ENCODE measurements at places on chromosomes 4 and X.

DNA sequence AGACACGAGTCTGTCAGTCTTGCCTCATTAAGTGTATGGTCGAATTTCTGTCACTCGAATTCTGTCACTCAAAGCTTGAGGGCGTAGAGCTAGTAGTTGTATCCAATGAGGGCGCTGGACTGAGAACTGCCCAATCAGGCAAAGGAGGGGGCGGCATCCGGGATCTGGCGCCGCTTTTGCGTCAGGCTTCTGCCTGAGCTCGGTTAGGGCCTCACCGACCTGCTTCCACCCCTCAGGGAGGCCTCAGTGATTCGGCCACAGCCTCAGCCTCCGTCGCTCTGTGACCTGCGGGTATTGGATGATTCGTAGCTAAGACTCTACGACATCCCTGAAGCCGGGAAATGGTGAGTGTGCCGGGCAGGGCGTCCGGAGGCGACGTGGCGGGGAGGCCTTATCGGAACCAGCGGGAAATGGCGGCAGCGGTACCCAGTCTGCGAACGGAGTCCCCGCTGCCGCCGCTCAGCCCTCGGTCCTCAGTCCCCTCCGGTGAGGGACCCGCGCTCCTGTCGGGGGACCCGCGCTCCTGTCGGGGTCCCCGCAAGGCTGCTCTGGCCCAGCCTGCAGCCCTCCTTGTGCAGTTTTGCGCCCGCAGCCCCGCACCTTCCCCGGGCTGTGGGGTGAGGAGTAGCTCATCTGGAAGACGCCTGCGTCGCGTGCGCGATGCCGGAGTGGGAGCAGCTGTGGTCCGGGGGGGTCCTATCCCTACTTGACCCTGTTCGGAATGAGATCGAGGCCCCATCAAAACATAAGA, 88.3 kb downstream of the ZNF718 start:
- peak; percentile 39 for DNase-seq

DNA sequence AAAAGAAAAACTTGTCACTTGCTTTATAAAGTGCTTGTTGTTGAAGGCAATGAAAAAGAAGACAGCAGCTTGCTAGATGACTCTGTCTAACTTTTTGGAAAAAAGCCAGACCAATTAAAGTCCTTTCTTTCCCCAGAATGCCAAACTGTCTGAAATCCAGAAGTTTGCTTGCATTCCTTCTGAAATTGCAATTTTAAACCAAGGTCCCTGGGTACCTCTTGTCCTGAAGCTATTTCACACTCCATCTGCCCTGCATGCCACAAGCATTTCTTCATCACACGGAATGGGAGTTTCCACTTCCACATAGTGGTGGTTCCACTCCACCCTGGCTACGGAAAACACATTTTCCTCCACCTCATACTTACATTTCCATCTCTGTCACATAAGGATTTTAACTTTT, 101.0 kb downstream of the PAPSS1 start:
- no peak for DNase-seq

DNA sequence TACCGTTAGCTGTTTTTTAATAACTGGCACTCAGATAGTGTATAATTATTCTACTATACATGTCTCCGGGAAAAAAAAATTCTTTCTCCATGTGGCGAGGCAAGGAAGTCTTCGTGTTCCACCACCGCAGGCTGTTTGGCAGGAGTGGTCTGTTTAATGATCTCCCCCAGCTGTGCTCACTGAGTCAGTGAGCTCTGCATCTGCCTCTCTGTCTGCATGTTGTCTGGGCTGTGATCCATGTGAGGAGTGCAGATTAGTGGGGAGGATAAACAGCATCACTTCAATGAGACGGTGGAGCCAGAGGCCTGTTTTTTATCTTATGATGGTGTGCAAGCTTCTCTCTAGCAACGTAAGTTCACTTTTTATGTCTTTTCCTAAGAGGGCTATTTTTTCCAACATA, 69.8 kb downstream of the RPS3A start:
- DNase-seq = no peak

DNA sequence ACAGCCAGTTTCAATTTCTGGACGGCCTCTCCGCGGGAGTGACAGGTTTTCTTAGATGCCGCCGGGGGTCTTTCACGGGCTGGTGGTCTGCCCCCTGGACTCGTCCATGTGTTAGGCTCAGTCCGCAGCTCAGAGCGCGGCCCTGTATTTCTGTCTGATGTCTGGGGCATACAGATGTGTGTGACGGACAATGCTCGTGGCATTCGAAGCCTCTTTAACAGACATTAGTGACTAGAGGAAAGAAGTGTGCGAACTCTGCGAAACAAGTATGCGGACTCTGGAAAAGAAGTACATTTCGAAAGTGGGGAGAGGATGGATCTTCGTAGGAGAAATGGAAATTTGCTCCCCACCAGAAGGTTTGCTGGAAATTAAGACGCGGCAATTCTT, 793 bp upstream of the DCUN1D4 start:
- DNase-seq = no peak

DNA sequence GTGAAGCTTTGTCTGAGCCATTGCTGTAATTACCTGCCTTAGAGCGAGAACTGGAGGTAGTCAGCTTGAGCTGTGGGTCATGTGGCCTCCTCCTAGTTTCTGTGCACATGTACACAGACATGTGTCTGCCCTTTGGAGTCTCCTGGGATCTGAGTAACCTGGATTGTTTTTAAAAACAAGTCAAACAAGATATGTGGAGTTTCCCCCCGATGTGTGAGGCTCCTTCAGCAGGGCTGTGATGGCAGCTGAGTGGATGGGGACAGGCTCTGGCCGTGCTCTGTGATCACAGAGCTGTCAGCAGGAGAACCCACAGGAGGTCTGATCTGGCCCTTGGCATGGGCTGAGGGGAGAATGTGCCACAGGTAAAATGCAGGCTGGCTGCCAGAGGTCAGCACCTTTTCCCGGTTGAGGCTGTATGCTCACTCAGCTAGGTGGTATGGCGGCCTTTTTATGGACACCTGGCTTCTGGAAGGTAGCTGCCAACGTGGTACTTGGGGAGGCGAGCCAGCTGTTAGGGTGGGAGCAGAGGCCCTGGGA, 38.4 kb downstream of the NOP14 start:
- DNase-seq = peak; percentile 29

GRCh38 chrX:80876877-80877276, 67.2 kb upstream of the BRWD3 start:
- DNase-seq = no peak

- DNase-seq = no peak
Observed at GRCh38 chrX:51876441-51876840, 17.0 kb upstream of the MAGED1 start.

DNA sequence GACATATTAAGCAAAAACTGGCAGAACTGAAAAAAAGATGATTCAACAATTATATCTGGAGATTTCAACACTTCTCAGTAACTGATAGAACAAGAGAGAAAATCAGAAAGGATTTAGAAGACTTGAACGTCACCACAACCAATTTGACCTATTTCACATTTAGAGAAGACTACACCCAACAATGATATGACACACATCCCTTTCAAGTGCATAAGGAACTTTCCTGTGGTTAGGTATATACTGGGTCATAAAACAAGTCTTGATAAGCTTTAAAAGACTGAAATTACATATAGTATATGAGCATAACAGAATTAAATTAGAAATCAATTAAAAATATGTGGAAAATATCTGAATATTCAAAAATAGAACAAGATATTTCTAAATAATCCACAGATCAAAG, 201.2 kb upstream of the HAND2 start:
- DNase-seq = no peak

GRCh38 chrX:140510895-140511295, 6.0 kb upstream of the SOX3 start:
- DNase-seq = no peak

DNA sequence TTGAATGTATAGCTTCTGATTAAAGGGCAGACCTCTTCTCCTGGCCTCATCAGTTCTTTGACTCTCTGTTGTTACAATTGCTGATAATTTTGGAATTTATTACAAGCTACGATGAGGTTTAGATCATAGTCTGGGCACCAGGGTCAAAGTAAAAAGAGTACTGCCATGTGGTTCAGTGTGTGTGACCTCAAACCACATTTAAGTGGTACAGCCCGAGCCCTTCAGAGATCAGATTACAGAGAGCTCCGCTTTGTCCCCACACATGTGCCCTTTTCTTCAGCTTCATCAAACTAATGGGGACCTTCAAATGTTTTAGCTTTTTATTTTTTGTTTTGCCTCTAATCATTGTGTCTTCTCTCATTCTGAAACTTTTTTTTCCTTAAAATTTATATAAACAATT, 37.1 kb downstream of the SPANXN2 start:
- DNase-seq = no peak

DNA sequence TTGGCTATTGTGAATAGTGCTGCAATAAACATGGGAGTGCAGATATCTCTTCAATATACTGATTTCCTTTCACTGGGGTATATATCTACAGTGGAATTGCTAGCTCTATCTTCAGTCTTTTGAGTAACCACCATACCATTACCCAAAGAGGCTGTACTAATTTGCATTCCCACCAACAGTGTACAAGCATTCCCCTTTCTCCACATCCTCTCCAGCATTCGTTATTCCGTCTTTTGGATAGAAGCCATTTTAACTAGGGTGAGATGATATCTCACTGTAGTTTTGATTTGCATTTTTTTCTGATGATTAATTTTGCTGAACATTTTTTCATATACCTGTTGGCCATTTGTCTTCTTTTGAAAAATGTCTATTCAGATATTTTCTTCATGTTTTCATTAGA, 110.3 kb downstream of the PRDM5 start:
- DNase-seq = no peak

DNA sequence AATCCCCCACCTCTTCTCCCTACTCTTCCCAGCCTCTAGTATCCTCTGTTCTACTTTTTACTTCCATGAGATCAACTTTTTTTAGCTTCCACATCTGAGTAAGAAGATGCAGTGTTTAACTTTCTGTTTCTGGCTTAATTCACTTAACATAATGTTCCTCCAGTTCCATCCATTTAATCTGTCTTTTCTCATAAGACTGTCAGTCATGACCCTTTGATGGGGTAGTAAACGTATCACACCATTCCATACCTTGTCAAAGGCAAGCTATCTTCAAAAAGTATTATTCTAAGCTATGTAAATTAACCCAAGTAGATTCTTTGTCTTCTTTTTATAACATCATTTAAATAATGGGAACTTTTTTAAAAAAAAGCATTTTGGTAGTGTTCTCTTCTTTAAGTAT, 15.0 kb upstream of the GBA3 start:
- DNase-seq = no peak

DNA sequence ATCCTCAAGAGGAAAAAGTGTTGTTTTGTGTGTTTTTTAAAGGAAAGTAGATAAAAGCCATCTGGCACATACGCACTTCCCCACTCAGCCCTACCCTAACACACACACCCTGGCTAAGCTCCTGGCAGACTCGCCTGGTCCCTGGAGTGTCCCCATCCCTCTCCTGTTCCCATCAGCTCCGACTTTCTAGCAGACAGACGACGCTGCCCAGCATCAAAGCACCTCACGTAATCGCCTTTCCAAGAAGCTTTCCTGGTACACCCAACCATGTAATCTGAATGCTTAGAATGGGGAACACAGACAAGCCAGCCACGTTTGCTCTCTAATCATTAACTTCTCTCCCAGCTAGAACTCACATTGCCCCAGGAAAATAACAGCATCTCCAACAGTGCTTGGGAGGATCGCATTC, 116.2 kb downstream of the AFAP1 start:
- no peak for DNase-seq

DNA sequence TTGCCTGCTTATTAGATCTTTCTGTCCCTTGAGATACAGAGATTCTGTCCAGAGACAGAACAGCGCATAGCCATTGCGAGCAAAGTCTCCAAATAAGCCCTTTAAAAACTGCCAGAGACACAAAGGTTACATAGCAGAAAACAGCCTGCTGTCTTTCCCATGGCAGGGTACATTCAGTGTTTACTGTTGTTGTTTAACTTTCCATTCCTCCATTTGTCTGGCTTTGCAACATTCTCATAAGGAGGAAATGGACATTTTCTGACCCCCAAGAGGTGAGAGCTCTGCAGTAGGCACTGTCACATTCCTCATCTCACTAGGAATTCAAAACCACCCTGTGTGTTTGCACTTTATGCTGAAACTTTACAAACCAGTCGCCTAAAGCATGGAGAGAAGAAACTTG, 48.3 kb downstream of the PDE5A start:
- DNase-seq = no peak

GRCh38 chr4:158496030-158496741, 25.5 kb upstream of the RXFP1 start:
- no peak for DNase-seq

GRCh38 chr4:1974840-1975239, 33.9 kb downstream of the NELFA start:
- no peak for DNase-seq

GRCh38 chr4:16607241-16608066, 291.0 kb downstream of the LDB2 start:
- DNase-seq = no peak

- DNase-seq = no peak
Observed at GRCh38 chr4:177853229-177853628, 411.0 kb upstream of the AGA start.

DNA sequence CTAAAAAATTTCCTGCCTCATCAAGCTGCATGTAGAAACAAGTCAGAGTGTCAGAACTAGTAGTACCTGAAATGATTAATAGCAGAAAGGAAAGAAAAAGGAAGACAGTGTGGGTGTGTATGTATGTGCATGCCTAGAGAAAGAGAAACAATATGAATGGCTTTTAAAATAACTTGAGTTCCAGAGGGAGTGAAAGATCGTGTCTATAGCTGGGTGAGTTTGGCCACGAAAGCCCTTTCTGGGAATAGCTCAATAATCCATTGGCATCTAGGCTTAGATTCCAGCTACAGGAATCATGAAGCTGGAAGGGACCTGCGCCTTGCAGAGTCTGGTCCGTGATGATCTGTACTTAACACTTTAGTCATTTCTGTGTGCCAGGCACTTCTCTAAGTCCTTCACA, 195.6 kb downstream of the RAPGEF2 start:
- DNase-seq = no peak

GRCh38 chr4:134560728-134561127, 359.1 kb upstream of the PABPC4L start:
- no peak for DNase-seq

DNA sequence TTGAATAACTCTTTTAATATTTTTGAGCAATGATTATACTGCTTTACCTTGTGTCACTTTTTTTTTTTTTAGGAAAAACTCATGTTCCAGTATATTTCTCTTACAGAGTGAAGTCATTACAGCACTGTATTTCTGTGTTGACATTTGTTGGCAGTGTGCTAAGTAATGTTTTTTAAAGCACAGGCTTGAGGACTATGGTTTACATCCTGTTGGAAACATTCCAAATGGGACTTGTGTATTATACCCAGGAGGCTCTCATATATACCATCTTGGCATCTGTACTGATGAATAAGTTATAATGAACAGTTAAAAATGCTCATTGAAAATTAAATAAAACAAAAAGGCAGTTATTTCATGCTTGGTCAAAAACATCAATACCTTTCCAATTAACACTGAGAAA, 33.8 kb downstream of the CEP44 start:
- no peak for DNase-seq

DNA sequence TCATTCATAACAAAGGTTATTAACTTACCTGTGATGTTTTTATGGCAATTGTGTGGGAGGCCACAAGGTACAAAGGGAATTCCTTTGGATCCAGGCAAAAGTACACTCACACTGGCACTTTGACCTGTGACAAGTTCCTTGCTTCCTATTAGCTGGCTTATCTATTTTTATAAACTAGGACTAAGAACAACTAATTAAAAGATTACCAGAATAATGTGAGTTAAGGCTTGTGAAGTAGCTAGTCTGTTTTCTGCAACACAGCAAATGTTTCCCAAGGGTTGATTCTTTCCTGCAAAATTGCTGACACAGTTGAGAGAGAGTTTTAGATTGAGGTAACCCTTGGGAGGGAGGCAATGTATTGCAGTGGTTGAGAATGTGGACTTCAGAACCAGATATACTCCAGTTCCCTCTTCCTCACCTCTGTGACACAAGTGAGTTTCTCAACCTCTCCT, 107.9 kb downstream of the CPEB2 start:
- no peak for DNase-seq

All from NCI-H510A (cell line).